ENCODE measurements at places on chromosomes 2 and 18.

DNA sequence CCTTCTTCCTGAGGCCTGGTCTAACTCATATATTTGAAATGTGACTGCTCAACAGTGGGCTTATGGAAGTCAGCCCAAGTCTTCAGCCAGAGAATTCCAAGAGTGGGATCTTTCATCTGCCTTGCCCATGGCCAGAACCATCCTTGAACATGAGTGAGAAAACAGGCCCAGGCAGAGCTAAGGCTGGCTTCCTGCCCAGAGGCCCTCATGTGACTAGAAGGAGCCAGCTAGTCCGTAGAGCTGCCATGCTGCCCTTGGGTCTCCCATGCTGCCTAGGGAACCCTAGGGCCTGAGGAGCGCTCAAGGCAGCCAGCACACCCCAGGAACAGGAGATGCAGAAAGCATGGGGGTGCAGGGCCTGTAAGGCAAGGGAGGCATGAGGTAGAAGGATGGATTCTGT, 203.6 kb downstream of the FHOD3 start:
- DNase-seq: no peak

DNA sequence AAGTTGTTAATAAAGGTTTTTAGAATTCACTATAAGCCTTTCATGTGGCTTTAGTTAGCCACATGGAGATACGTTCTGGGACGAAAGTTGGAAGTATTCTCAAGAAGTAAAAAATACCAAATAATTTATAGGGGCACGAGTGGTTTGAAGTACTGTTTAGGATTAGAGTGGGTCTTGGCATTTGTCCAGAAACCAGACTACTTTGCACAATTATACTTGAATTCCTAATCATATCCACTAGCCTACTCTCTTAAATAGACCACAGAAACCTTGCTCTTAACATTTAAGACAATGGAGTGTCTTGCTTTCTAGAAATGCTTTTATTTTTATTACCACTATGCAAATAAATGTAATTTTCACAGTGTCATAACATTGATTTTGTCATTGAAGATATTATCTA, 44.6 kb downstream of the UBE2E3 start:
- DNase-seq: no peak

- DNase-seq: no peak
Observed at GRCh38 chr18:8943900-8944870, 158.3 kb upstream of the NDUFV2 start.

- no peak for DNase-seq
Observed at GRCh38 chr2:173191601-173192000, 116.0 kb downstream of the MAP3K20 start.

DNA sequence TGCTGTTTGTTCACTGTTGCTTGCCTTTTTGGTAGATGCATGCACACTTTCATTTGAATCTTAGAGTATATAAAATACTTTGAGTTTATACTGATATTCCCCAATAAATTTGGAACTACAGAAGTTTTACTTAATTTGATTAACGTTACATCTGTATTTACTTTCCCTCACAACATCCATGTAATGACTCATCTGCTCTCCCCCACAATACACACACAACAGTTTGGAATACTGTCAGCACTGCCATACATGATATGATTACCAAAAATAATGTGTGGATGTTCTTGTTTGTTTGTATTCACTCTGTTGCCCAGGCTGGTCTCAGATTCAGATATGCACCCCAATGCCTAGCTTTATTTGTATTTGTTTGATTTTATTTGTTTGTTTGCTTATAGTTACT, 144.2 kb downstream of the WDR7 start:
- no peak for DNase-seq

- DNase-seq: no peak
Observed at GRCh38 chr18:62914871-62915392, 199.6 kb downstream of the PHLPP1 start.

DNA sequence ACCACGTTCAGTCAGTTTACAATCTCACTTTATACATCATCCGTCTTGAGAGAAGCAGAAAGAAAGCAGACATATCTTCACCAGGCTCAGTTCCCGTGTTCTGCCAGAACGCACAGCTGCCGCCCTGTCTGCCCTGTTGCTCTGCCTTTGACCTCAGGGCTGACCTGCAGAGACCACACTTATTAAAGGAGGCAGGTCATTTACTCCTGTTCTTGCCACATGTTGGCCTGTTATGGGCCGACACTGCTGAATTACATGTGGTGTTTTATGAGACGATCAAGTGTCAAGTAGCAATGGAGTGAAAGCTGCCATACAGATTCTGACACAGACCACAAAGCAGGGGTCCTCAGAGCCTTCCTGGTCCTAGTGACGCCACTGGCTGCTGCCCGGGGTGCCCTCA, 232.2 kb downstream of the TTC32 start:
- DNase-seq: no peak

DNA sequence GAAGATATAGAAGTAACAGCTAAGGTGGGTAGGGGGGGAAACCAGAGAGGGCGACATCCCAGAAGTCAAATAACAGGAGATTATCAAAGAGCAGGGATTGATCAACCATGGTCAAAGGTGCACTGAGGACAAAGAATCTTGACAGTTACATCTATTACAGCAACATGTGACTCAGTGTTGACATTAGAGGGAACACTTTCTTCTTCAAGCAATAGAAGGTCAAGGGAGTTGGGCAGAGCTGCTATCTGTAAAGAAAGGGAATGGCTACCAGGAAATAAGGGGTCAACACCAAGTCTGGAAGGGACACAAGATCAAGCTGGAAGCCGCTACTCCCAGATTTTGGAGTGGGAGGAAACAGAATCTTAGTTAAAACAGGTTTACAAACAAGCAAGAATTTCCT, 611.0 kb downstream of the TSN start:
- no peak for DNase-seq

DNA sequence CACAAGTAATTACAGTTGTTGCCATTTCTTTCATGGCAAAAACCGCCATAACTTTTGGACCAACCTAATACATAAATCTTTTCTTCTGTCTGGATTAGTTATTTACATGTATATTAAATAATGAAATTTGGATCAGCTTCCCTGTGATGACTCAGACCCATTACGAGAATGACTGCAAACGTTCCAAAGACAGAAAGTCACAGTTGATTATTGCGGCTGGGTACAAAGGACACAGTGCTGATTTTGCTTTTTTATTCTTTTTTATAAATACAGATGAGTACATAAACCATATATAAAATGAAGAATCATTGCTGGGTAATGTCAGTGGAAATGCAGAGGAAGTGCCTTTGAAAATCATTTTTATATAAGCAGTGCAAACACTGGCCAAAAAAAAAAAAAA, 126.2 kb downstream of the TWIST2 start:
- DNase-seq: no peak

DNA sequence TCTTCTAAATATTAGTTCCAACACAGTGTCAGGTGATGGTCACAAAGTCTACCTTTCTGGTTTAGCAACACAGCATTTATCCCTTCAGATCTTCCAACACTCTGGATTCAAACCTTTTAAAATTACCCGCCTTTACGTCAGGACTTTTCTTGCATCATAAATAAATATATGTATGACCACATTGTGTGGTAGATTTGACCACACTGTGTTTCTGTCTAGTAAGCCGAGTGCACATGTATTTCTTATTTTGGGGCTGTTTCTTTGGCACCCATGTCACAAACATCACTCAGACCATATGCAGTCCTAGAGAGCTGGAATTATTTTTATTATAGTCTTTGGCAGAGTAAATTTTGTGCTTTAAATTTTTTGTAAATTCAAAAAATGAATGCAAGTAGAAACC, 172.1 kb downstream of the ANKRD44 start:
- DNase-seq: no peak

- DNase-seq: no peak
Observed at GRCh38 chr2:238250896-238251295, 11.1 kb upstream of the HES6 start.
